ENCODE measurements at places on chromosomes 11 and 22. TPM values are rescaled to one million over a fixed set of nuclear protein-coding genes. Genes with fewer than 3 reads are reported as not detected.
A peak's percentile ranks its signal among the peaks of the same experiment; 100 is the strongest.

DNA sequence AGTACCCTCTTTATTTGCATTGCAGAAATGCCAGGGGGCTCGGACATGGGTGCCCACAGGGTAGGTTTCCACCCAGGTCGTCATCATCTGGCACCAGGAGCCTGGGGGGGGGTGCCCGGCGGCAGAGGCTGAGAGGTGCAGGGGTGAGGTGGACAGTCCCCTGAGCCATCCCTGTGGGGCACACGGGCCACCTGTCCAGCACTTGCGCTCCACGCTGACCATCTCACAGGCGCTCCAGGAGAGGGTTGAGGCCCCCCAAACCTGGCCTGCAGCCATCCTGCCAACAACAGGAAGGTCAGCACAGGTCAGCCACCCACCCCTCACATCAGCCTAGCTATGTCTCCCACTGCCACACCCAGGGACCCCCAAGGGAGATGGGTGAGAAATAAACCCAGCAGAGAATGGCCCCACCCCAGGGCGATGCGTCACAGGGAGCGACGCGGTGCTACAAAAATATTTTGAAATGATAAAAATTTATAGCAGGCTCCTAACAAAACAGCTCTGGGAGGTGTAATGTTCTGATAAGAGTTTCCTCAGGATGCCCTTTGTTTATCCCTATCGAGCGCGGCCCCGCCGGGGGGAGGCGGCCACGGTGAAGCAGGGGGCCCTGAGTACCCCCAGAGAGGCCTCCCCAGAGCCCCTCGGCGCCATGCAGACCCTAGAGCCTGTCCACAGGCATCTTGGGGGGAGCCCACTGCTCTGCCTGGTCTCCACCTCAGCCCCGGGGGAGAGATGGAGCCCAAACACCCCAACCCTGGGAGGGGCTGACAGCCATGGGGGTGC, 21.0 kb upstream of the GNB1L start:
- no peaks in the 10 kb centered on the region for H3K27me3 ChIP-seq
- H3K27ac ChIP-seq = no peak overlapping the region
- no peaks in the 10 kb centered on the region for H3K36me3 ChIP-seq
- no peak overlapping the region for H3K4me3 ChIP-seq
- DNase-seq = no peak

DNA sequence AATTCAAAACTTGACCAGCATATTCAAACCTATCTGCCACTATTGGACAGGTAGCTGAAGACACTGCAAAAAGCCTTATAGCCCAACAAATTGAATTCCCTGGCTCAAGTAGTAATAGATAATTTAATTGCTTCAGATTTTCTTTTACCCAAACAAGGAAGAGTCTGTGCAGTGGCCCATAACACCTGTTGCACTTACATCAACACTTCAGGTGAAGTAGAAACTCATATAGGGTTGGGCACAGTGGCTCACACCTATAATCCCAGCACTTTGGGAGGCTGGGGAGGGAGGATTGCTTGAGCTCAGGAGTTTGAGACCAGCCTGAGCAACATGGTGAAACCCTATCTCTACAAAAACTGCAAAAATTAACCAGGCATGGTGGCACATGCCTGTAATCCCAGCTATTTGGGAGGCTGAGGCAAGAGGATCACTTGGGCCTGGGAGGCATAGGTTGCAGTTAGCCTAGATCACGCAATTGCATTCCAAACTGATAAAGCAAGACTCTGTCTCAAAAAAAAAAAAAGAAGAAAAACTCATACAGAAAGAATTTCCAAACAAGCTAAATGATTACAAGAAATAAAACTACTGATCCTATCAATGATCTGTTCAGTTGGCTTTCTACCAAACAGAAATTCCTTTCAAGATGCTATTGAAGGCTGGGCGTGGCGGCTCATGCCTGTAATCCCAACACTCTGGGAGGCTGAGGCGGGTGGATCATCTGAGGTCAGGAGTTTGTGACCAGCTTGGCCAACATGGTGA, 9.5 kb downstream of the FOLR3 start:
- peaks cover 2% of the 10 kb centered on the region for H3K4me1 ChIP-seq
- no peak overlapping the region for H3K4me3 ChIP-seq
- DNase-seq = no peak
- H3K36me3 ChIP-seq = no peaks in the 10 kb centered on the region
- no peak overlapping the region for H3K27ac ChIP-seq

DNA sequence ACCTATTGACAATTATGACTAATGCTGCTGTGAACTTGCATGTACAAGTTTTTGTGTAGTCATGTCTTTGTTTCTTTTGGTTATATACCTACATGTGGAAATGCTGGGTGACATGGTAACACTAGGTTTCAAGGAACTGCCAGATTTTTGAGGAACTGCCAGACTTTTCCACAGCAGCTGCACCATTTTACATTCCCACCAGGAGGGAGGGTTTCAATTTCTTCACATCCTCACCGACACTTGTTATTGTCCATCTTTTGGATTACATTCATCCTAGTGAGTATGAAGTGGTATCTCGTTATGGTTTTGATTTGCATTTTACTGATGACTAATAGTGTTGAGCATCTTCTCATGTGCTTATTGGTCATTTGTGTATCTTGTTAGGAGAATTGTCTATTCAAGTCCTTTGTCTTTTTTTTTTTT, 13.3 kb downstream of the CLDN5 start:
- H3K36me3 ChIP-seq = peaks cover 5% of the 10 kb centered on the region
- no peak overlapping the region for H3K27ac ChIP-seq
- H3K4me1 ChIP-seq = peaks cover 12% of the 10 kb centered on the region
- H3K4me3 ChIP-seq = no peak overlapping the region

DNA sequence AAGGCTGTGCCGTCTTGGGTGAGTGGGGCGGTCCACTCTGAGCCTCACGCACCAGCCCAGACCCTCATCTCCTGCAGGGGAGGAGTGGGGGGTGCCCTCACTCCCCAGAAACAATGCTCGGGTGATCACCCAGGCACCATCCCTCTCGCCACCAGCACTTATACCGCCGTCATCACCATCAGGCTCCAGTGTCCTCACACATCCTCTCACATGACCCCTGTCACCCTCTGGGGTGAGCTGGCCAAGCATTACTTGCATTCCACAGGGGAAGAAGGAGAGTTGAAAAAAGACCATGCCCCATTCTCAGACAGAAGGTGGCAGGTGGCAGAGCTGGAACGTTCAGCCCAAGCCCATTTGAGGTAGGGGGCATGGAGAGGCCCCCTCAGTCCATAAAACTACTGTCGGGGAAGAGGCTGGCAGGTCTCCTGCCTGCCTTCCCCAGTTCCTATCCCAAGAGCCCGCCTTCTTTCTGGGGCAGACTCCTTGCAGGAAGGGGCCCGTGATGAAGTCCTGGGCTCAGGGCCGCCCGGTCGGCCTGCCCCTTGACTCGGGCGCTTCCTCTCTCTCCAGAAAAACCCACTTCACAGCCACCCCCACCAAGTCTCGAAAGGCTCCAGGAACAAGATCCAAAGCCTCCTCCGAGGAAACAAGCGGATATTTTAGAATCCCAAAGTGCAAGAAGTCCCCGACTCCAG, 153.3 kb downstream of the DSCAML1 start:
- no peak overlapping the region for H3K27ac ChIP-seq
- H3K27me3 ChIP-seq = peaks cover 5% of the 10 kb centered on the region
- no peaks in the 10 kb centered on the region for H3K36me3 ChIP-seq
- H3K4me1 ChIP-seq = no peaks in the 10 kb centered on the region

- no peak overlapping the region for H3K27ac ChIP-seq
- no peaks in the 10 kb centered on the region for H3K4me1 ChIP-seq
- H3K4me3 ChIP-seq = no peak overlapping the region
These were observed 59.5 kb downstream of the SCN3B start for GRCh38 chr11:123594921-123595320.

GRCh38 chr11:66639066-66639813, 737 bp downstream of the RBM4 start:
- peak overlapping the region; percentile 93 for H3K4me3 ChIP-seq
- H3K4me1 ChIP-seq = peaks cover 75% of the 10 kb centered on the region
- peak; percentile 68 for DNase-seq

GRCh38 chr22:45420011-45420410, 6.5 kb downstream of the RIBC2 start:
- H3K4me1 ChIP-seq = no peaks in the 10 kb centered on the region
- H3K27ac ChIP-seq = peak overlapping the region; percentile 30
- H3K4me3 ChIP-seq = no peak overlapping the region
- no peak for DNase-seq
- no peaks in the 10 kb centered on the region for H3K36me3 ChIP-seq

The ZBTB16 gene
- total RNA-seq = 1.3 TPM

The CECR2 gene
- 0.10 TPM for total RNA-seq
